SK-N-SH (cell line): ENCODE measurements at places on chromosomes 1 and 21. TPM values are rescaled to one million over a fixed set of nuclear protein-coding genes. Genes with fewer than 3 reads are reported as not detected.

The PLPP3 gene
- 32.2 and 38.1 TPM in 2 replicates for polyA plus RNA-seq

The SPRR2G gene
- not detected in 2 replicates for polyA plus RNA-seq

The CD48 gene
- polyA plus RNA-seq = not detected in 2 replicates

The PIGV gene
- 16.5 and 26.4 TPM in 2 replicates for polyA plus RNA-seq

The TMEM61 gene
- polyA plus RNA-seq = not detected in 2 replicates

The COL6A1 gene
- polyA plus RNA-seq = 37.3 and 107 TPM in 2 replicates

The ITPKB gene
- polyA plus RNA-seq = 1.8 and 2.4 TPM in 2 replicates

The CELA2A gene
- polyA plus RNA-seq = not detected in 2 replicates

The OR2L13 gene
- 0.15 and 0.23 TPM in 2 replicates for polyA plus RNA-seq
